ENCODE measurements at places on chromosomes 1 and 21. TPM values are rescaled to one million over a fixed set of nuclear protein-coding genes. Genes with fewer than 3 reads are reported as not detected.

- DNase-seq = no peak
Measured at GRCh38 chr1:41672173-41672572, 187.7 kb upstream of the EDN2 start.

DNA sequence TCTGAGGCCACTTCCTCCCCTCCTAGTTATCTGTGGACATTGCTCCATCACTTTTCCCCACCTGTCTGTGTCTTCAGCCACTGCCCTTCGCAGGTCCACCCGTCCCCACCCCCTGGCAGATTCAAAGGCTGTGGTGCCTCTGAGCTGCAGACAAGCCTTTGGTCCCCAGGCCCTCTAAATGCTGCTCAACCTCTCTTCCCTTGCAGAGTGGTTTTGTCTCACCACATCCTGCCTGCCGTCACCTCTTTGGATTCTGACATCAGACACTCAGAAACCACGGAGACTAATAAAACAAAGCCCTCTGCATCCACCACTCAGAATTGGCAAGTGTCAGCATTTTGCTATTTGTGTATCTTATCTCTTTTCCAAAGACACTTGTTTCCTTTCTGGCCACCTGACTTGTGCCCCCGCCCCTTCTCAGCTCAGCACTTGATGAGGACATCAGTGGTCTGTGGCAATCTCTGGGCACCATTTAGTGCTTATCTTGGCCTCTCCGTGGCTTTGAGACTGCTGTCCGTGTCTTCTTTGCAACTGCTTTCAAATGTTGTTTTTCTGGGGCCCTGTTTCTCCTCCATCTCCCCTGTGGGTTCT, 7.7 kb downstream of the CNIH3 start:
- DNase-seq = peak; percentile 50

DNA sequence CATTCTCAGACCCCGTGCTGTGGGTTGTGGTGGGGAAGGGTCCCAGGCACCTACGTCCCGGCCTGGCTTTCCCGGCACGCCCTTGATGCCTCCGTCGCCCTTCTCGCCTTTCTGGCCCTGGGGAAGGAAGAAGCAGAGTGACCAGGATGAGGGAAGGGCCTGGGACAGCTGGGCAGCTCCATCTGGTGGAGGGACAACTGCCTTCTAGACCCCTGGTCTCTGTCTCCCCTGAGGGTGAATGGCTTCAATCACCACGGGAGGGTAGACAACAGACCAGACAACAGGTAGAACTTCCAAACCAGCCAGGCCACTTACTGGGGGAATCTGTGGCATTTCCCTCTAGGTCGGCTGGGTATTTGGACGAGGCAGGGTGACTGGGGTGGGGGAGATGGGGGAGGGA, 11.9 kb downstream of the COL16A1 start:
- DNase-seq = no peak

DNA sequence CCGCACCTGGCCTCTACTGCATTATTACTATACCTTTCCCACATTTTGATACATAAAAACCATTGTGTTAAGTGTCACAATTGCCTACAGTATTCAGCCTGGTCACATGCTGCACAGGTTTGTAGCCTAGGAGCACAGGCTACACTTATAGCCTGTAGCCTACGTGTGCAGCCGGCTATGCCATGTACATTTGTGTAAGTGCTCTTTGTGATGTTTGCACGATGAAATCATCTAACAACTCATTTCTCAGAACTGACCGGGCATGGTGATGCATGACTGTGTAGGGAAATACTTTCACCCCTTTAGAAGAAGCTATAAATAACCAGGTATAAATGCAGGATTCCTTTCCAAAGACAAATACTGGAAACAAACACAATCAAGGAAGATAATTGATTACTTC, 12.1 kb downstream of the ERG start:
- DNase-seq = no peak

- DNase-seq = no peak
Measured at GRCh38 chr1:25781130-25781433, 18.9 kb upstream of the SELENON start.

- DNase-seq = no peak
Measured at GRCh38 chr1:28170001-28170596, 6.4 kb downstream of the PTAFR start.

GRCh38 chr1:6906783-6907182, 121.5 kb downstream of the CAMTA1 start:
- DNase-seq = no peak

- no peak for DNase-seq
Measured at GRCh38 chr1:197731449-197731848, 43.8 kb downstream of the DENND1B start.

- DNase-seq = no peak
Measured at GRCh38 chr1:154869351-154870114, 548 bp downstream of the KCNN3 start.

DNA sequence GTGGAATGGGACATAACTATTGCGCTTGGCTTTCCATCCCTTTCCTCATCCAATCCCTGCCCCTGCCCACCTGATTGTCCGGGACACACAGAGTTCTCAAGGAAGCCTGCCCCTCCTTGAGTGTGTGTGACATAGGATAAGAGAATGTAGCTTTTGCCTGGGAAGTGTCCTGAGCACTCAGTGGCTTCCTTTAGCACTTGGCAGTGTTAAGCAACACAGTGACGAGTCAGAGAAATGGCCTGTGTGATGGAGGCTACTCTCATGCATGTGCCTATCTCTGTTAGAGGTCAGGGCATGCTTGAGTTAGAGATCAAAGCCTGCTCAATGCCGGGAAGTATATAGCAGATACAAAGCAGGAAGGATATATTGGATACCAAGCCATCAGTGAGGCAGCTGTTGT, 289.5 kb downstream of the SIPA1L2 start:
- no peak for DNase-seq

DNA sequence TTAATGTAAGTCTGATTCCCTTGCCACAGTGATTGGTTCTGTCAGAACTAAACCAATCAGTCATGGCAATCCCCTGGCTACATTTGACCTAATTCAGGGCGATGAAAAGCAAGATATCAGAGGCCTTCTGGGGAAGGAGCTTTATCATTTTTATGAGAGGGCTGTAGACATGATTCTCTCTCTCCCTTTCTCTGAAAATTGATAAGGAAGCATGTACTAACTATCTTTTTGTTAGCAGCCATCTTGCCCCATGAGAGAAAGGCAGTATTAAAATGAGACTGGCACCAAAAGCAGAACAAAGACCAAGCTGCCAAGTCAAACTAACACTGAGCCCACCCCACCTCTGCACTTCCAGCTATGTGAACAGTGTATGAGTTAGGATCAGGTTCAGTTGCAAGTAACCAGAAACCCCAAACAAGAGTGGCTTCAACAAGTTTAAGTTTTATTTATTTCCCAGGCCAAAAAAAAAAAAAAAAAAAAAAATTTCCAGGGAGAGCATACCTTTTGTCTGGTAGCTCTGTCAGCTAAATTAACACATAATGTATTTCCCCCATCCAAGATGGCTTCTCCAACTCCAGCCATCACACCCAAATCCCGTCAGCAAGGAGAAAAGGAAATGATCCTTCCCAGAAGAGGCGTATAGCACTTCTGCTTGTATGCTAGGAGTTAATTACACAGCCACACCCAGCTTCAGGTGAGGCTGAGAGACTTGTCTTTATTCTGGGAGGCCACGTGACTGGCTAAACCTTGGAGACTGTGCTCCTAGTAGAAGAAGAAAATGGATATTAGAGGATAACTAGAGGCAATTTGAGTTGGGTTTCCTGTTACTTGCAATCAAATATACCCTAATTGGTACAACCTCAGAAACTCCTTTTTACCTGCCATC, 105.8 kb upstream of the RALGPS2 start:
- no peak for DNase-seq

Gene ZBTB7B
- 11.5 TPM for total RNA-seq

Gene NCMAP
- total RNA-seq = not detected

Gene LIN9
- 11.1 TPM for total RNA-seq

Gene CFAP107
- not detected for total RNA-seq

Gene TIAM1
- under 0.01 TPM for total RNA-seq

Gene MIER1
- total RNA-seq = 28.3 TPM

Gene MFAP2
- 12.6 TPM for total RNA-seq

Gene LYPD8
- not detected for total RNA-seq

Gene ANXA9
- not detected for total RNA-seq

Gene C1orf141
- total RNA-seq = not detected
